ENCODE measurements at places on chromosomes 6 and 20. TPM values are rescaled to one million over a fixed set of nuclear protein-coding genes. Genes with fewer than 3 reads are reported as not detected.
A peak's percentile ranks its signal among the peaks of the same experiment; 100 is the strongest.

- no peak for DNase-seq
Observed at GRCh38 chr20:46746956-46747526, 37.6 kb downstream of the SLC2A10 start.

GRCh38 chr20:4926531-4927156 is 74.7 kb downstream of the SLC23A2 start:
- no peak for DNase-seq

CARMIL1 gene
- 42.7 TPM for total RNA-seq

ALDH8A1 gene
- total RNA-seq: not detected

GRCh38 chr6:27805347-27805746 is 106.8 kb downstream of the OR2B2 start:
- no peak for DNase-seq

- no peak for DNase-seq
Observed at GRCh38 chr6:149508485-149508884, 23.7 kb upstream of the ZC3H12D start.

DNA sequence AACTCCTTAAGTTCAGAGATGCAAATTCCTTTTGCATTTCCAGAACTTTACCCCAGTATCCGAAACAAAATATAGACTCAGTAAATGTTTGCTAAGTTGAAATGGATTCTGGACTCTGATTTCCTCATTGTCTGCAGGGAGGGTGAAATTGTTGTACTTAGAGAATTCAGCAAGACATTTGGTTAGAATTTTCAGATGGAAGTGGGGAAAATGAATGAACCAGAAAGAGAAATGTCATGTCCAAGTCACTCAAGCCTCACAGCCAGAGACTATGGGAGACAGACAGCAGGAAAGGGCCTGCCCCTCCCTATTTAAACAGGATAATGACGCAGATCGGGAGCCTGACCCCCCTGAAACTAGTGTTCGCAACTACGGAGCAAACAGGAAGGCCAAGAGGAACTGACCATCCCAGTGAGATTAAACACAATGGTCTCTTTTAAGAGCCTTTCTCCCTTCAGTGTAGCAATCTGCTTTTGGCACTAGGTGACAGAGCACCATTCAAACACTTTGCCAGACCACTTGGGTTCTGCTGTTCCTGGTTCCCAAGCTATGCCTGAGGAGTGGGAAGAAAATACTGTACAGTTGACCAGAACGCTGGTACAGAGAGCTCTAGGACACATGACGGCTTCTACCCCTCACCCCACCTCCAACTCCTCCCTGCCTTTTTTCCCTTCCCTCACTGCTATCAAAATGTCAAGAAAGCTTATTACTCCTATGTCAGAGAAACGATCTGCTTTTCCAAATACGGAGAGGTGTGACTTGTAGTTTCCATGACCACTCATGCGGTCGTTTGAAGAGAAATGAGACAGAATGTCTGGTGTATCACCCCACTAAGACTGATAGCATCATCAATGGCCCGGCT is 13.7 kb downstream of the NEDD9 start:
- peak; percentile 85 for DNase-seq

DNA sequence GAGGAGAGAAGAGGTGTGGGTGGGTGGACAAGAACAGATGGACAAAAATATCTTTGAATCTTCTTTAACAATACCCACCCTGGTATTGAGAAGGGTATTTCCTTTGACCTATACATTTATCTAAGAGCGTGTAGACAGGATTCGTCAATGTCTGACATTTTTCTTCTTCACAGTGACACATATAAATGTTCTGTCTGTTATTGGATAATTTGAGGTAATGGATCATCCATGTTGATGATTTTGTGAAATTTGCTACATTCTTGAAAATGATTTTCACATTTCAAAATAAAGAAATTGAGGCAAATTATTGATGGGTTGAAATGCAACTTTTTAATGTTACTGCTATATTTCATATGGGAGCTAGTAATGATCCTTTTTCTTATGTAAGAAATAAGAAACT is 770.7 kb upstream of the EPHA7 start:
- no peak for DNase-seq

ENPP5 gene
- 6.4 TPM for total RNA-seq

DNA sequence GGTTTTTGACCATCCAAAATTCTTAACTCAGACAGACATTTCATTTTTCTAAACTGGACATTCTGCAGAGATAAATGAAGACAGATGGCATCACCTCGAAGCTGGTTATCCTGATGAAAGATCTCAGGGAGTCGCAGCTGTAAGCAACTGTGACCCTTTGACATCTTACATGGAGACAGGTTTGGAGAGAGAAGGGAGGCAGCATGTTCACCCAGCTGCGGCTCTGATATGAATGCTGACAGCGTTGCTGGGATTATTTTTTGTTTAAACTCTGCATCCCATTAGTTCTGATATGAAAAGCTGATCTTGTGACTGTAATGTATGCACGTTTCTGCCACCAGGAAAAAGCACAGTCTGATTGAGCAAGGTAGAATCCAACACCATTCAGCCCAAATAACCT is 89.4 kb downstream of the C6orf118 start:
- no peak for DNase-seq
